Heart left ventricle (tissue), 16 donors: ENCODE measurements at places on chromosomes 1 and 21.

- no peak for DNase-seq
Observed at GRCh38 chr1:202217516-202217915, 23.9 kb downstream of the LGR6 start.

- DNase-seq, result no peak
Observed at GRCh38 chr1:192342842-192343241, 26.1 kb downstream of the RGS21 start.

DNA sequence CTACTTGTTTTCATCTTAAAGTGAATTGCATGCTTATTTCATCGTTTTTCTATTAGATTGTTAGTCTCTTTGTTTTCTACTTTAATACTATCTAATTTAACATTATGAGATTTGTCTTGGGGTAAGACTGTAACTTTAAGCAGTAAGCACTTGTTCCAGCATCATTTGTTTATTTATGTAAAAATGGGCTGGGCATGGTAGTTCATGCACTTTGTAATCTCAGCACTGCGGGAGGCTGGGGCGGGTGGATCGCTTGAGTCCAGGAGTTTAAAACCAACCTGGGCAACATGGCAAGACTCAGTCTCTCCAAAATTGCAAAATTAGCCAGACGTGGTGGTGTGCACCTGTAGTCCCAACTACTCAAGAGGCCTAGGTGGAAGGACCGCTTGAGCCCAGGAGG is 15.3 kb upstream of the PAXBP1 start:
- DNase-seq, result no peak

DNA sequence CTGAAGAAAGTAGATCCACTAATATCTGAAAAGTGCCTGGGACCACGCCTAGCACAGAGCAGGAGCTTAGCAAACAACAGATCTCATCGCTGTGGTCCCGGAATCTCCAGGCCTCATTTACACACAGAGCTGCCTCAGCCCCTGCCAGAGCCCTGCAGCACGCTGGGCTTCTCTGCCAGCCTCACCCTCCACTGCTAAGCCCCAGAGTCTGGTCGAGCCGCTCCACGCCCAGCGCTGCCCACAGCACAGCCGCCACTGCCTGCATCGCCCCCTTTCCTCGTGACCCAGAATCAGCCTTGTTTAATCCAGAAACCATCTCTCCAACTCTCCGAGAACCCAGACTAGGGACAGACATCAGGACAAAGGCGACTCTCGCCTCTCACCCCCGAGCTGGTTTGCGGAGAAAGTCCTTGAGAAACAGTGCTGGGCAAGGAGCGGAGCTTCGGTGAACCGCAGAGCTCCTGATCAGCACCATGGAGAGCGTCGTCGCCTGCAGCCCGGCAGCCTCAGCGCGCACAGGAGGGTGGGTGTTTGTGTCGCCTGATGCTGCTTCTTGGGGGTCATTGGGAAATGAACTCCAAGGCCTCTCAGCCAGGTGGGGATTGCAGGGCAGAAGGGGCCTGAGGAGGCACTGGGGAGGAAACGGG is 145.1 kb downstream of the NPHP4 start:
- no peak for DNase-seq

DNA sequence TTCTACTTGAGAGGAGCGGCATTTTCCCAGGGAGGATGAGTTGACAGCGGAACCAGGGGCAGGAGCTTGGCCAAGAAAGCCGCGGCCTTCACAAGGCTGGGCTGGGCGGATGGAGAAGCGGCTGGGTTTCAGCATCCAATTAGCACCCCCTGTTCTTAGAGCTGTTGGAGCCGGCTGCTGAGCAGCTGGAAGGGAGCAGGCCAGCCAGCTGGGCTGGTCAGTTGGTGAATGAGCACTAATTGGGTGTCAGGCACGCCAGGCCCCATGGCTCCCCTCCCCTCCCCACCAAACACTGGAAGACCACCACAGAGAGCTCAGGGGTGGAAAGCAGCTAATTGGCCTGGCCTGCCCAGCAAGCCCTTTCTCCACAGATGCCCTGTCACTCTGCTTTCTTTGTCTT is 245.6 kb downstream of the RRAGC start:
- DNase-seq, result no peak

GRCh38 chr21:40416572-40416971 is 430.4 kb downstream of the DSCAM start:
- no peak for DNase-seq

- DNase-seq, result no peak
Observed at GRCh38 chr1:196607981-196608380, 259 bp downstream of the KCNT2 start.

- DNase-seq, result no peak
Observed at GRCh38 chr1:21919520-21919919, 17.6 kb downstream of the HSPG2 start.

- no peak for DNase-seq
Observed at GRCh38 chr1:153527023-153527682, 8.6 kb downstream of the S100A6 start.

- DNase-seq, result no peak
Observed at GRCh38 chr1:18944810-18945209, 11.7 kb downstream of the IFFO2 start.

- no peak for DNase-seq
Observed at GRCh38 chr21:37430184-37430821, 63.7 kb downstream of the DYRK1A start.

DNA sequence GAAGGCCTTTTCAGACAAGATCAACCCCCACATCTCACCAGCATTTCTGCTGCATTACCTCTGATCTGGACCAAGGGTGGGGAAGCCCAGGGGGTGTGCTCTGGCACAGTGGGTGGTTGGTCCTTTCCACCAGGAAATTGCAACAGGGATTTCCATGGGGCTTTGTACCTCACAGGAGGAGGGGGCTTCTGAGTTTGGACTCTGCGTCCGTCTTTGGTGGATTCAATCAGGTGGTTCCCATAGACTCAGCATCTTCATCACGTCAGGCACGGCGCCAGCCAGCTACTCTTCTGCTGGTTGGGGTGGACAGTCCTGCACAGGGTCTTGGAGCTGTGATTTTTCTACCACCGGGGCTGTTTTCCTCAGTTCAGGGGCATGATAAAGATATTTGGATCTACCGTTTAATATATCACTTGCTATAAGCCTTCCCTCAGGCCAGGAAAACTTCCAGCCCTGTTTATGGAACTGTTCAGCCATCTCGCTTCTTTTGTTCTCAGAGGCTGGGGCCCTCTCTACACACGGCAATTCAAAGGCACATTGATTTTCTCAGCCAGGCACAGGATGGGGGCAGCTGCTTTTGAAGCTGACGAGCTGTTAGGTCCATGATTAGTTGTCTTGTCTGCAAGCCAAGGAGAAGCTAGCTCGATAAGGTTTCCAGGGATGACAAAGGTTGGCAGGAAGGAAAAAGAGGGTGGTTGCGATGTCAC is 467.3 kb downstream of the CAMTA1 start:
- DNase-seq, result no peak

DNA sequence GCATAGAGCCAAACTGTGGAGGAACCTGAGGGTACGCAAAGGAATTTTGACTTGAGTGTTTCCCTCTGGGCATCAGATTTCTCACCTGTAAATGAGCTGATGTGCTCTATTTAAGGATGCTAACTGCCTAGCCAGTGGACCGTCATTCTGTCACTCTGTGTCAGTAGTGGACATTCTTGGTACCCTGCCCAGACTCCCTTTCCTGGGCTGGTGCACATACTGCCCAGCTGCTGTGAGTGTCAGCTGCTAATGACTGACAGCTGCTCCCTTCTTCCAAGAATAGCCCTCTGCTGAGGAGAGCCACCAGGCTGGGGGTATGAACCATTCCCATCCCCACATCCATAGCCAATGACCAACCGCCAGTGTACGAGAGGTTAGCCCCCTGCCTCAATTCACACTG is 193.1 kb upstream of the DAB1 start:
- peak; percentile 83 for DNase-seq

GRCh38 chr1:156303241-156303640 is 4.1 kb upstream of the VHLL start:
- DNase-seq, result no peak

DNA sequence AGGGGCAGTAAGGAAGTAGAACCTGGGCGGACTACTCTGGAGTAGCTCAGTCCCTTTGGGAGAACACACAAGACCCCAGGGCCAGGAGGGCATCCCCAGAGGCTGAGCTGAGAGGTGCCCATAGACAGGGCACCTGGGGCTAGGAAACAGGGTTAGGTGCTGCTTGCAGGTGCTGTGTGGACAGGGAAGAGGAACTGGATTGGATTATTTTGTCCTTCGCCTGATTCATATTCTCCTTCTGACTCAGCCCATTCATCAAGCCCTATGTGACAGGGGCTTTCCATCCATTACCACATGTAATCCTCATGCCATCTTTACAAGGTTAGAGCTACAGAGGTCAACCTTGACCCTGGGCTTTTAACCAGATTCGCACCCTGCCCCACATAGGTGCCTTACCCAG is 183.9 kb downstream of the C1orf94 start:
- no peak for DNase-seq

GRCh38 chr1:7541629-7542028 is 229.5 kb upstream of the VAMP3 start:
- DNase-seq, result no peak

DNA sequence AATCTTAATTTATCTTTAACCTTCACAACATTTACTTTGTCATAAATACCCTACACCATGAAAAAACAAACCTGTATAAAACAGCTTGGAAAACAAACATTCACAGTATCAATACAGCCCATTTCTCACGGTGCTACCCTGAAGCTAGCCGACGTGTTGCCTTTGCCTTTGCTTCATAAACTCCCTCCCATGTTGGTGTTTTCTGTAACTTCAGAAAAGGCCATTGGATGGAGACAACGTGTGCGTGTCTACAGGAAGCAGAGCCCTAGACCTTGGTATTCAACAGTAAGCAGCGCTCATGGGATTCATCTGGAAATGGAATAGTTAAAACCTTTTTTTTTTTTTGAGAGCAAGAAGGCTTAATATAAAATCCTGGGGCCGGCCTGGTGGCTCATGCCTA is 7.2 kb upstream of the PRDM15 start:
- DNase-seq, result no peak

DNA sequence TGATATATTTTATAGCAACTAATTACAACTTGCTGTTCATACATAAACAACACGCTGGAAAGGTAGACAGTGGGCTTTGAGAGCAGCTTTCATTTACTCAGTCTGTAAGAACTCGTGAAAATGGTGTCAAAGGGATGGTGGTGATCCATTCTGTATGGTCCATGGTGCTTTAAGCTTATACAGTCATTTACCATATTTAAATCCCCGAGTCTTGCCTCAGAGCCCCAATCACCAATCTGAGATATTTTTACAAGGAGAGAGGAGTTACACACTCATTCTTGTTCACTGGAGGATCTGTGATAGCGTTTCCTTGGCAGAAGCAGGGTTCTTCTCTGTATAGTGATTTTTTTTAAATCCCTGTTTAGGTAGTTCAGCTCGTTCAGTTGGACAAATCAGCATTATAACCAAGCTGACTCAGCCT is 694.6 kb downstream of the USP25 start:
- no peak for DNase-seq

DNA sequence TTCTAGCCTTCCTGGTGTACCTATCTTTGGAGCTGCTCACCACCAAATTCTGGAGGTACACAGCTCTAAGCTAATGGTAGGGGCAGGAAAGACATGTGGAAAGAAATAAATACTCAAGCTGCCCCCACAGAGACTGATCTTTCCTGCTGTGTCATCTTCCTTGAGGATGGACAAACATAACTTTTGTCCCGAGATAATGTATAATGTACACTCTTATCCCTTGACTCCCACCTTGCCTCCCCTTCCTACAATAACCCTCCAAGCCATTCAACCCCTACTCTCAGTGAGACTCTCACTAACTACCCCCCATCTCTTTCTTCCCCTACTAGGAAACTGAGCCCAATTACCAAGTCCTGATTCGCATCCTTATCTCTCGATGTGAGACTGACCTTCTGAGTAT is 12.2 kb downstream of the ANXA9 start:
- DNase-seq, result no peak

DNA sequence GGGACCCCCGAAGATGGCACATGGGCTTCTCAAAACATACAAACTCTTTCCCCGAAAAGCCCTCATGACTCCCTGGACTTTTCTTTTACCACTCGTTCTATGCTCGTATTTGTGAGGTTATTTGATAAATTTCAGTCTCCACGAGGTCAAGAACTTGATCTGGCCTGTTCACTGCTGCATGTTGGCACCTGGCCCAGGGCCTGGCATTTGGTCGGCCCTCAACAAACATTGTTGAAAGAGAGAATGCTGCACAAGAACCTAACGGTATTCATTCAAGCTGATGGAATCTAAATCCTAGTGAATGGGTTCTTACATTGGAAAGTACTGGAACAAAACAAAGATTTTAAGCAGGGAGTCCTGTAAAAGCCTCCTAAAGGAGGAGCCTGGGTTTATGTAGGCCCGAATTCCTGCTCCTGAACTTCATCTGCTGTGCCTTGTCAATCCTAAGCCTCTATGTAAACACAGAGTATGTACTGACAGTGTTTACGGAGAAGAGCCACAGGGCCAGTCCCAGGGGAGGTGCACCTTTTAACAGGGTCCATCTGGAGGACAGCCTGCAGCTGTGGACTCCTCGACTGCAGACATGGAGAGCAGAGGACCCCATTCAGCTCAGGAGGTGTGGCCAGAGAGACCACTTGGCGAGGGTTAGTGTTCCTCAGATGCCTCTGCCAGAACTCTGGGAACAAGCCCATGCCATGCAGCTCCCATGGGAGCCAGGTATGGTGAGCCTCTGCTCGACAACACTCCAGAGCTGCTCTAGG is 46.9 kb downstream of the L1TD1 start:
- no peak for DNase-seq

DNA sequence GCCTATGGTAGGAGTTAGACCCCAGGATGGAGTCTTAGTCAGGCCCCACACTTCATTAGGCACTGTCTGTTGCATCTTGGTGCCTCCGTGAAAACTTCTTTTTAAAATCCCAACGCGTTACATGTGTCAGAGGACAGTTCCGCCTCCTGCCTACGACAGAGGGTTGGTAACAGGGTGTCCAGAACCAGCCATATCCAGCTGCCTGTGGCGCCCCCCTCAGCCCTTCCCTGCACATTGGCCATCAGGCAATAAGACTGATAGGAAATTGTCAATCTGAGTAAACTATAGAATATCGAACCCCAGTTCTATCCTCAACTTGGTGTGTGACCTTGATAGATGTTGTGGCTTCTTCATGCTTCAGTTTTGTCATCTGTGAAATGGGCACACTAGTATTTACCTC is 108.6 kb upstream of the CSF3R start:
- no peak for DNase-seq

GRCh38 chr1:1858382-1859086 is 32.4 kb downstream of the GNB1 start:
- peak; percentile 92 for DNase-seq
